ENCODE measurements at places on chromosomes 16 and 17. TPM values are rescaled to one million over a fixed set of nuclear protein-coding genes. Genes with fewer than 3 reads are reported as not detected.

Gene SPATA22
- polyA plus RNA-seq: not detected

Gene TBC1D3B
- not detected for polyA plus RNA-seq

Gene ORC6
- polyA plus RNA-seq: 3.4 TPM

Gene GSDMA
- 0.08 TPM for polyA plus RNA-seq

Gene HID1
- 52.7 TPM for polyA plus RNA-seq

Gene RPGRIP1L
- polyA plus RNA-seq: 1.1 TPM

Gene C17orf78
- polyA plus RNA-seq: not detected

Gene PABPN1L
- polyA plus RNA-seq: 0.15 TPM

Gene RNF222
- polyA plus RNA-seq: not detected

Gene ZNF232
- polyA plus RNA-seq: 7.0 TPM

Gene THOC6
- polyA plus RNA-seq: 32.8 TPM

DNA sequence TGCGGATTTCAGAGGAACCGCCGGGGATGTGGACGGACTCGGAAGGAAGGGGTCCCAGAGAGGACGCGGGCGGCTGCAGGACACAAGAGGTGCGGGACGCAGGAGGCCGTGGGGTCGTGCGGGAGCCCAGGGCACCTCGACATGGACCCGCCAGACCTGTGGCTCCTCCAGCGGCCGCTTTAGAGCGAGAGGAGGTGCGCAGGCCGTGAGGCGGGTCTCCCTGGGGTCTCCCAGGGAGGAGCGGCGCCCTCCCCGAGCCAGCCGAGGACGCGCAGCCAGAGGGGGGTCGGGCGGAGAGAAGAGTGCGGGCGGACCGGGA lies 6.8 kb upstream of the FLYWCH1 start:
- peaks cover 8% of the 10 kb centered on the region for H3K36me3 ChIP-seq
- H3K4me1 ChIP-seq: peaks cover 29% of the 10 kb centered on the region
- peak overlapping the region; percentile 78 for H3K4me3 ChIP-seq
- peak overlapping the region; percentile 96 for H3K27ac ChIP-seq

DNA sequence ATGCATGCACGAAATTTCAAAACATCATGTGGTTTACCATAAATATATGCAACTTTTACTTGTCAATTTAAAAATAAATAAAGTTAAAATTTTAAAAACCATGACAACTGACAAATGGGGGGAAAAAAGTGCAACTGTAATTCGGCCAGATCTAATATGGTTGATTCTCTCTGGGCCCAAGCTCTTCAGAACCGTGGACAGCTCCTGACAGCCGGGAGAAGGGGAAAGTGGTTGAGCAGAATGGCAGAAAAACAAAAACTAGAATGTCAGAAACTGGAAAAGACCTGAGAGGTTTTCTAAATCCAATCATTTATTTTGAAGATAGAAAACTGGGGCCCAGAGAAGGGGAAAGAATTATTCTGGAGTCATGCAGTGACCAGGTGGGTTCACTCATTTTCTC lies 126.6 kb downstream of the TMEM132E start:
- H3K36me3 ChIP-seq: no peaks in the 10 kb centered on the region
- no peak overlapping the region for H3K4me3 ChIP-seq
- no peak overlapping the region for H3K27ac ChIP-seq
- H3K27me3 ChIP-seq: no peaks in the 10 kb centered on the region
- H3K4me1 ChIP-seq: no peaks in the 10 kb centered on the region

GRCh38 chr17:4492721-4493561 lies 5.7 kb upstream of the SPNS2 start:
- H3K27me3 ChIP-seq: no peaks in the 10 kb centered on the region
- peaks cover 32% of the 10 kb centered on the region for H3K4me1 ChIP-seq
- H3K4me3 ChIP-seq: no peak overlapping the region
- peak overlapping the region; percentile 59 for H3K27ac ChIP-seq

GRCh38 chr17:8892338-8892690 lies 24.8 kb upstream of the PIK3R6 start:
- H3K4me1 ChIP-seq: peaks cover 11% of the 10 kb centered on the region
- H3K36me3 ChIP-seq: peaks cover 1% of the 10 kb centered on the region
- no peaks in the 10 kb centered on the region for H3K27me3 ChIP-seq
- H3K4me3 ChIP-seq: no peak overlapping the region
- no peak overlapping the region for H3K27ac ChIP-seq

DNA sequence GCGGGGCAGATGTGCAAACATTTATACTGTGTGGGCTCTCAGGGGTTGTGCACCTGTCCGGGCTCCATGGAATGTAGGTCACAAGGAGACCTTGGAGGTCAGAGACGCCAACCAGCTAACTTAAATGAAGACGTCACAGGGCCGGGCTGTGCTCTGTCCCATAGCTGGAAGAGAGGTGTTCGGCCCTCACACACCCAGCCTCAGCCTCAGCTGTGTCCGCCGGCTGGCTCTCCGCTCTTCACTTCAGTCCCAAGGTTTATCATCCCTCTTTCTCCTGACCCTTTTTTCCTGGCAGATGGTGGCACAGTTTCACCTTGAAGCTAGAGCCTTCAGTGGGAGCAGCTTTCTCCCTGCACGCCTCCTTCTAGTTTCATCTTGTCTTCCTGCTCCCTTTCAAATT lies 6.0 kb upstream of the RBFOX3 start:
- no peak overlapping the region for H3K4me3 ChIP-seq
- H3K4me1 ChIP-seq: no peaks in the 10 kb centered on the region
- no peak for DNase-seq
- no peaks in the 10 kb centered on the region for H3K36me3 ChIP-seq

DNA sequence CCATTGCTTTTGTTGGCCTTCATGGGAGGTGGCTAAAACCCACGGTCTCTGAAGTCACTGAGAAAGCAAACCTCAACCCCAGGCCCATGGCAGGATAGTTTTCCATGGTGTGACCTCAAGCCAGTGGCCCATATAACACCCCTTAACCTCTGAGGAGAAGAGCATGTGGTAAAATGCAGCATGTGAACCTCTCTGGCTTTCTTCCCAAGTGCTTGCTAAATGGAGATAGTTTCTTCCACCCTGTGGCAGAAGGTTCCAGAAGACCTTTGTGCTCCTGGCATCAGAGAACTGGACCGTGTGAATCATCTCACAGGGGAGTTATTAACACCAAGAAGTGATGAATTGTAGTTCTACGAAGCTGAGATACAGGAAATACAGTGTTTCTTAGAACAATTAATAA lies 47.3 kb downstream of the MYOCD start:
- H3K4me1 ChIP-seq: no peaks in the 10 kb centered on the region
- H3K27ac ChIP-seq: no peak overlapping the region
- H3K4me3 ChIP-seq: no peak overlapping the region
- H3K36me3 ChIP-seq: no peaks in the 10 kb centered on the region

DNA sequence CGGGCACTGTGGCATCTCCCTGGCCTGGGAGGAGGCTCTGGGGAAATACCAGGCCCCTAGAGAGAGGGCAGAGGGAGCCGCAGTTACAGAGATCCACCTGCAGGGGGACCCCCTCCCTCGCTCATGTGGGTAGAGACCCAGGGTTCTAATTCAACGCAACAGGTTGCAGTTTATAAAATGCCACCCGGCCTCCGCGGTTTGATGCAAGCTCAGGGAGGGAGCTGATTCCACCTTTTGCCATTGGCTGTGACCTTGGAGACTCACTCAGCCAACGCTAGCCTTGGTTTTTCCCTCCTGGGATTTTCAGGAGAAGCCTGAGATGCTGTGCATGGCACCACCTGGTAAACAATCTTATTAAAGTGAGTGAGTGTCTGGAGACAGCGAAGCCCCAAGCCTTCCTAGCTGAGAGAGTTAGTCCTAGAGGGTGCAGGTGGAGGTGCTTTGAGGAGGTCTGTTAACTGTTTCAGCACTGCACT lies 12.1 kb downstream of the TTLL6 start:
- no peak overlapping the region for H3K4me3 ChIP-seq
- no peaks in the 10 kb centered on the region for H3K36me3 ChIP-seq
- peak; percentile 79 for DNase-seq
- peaks cover 9% of the 10 kb centered on the region for H3K4me1 ChIP-seq
- peaks cover 2% of the 10 kb centered on the region for H3K27me3 ChIP-seq

DNA sequence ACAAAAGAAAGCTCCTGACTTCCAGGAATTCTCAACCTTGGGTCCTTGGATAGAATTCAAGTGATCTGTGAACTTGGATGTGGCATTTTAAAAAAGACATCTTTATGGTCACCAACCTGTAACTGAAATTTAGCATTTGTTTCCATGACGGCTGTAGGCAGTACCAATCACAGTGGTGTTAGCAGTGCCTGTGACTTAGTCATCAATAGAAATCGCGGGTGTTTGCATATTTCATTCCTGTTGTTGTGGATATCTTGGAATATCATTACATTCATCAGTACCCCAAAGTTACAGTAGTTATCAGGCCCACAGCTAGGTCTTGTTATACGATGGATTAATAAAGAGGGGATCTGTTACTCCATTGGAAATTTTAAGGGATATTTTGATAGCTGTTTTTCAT lies 81.6 kb downstream of the CMIP start:
- H3K4me1 ChIP-seq: peaks cover 20% of the 10 kb centered on the region
- DNase-seq: no peak
- no peaks in the 10 kb centered on the region for H3K36me3 ChIP-seq
- no peak overlapping the region for H3K4me3 ChIP-seq
- H3K27me3 ChIP-seq: no peaks in the 10 kb centered on the region

DNA sequence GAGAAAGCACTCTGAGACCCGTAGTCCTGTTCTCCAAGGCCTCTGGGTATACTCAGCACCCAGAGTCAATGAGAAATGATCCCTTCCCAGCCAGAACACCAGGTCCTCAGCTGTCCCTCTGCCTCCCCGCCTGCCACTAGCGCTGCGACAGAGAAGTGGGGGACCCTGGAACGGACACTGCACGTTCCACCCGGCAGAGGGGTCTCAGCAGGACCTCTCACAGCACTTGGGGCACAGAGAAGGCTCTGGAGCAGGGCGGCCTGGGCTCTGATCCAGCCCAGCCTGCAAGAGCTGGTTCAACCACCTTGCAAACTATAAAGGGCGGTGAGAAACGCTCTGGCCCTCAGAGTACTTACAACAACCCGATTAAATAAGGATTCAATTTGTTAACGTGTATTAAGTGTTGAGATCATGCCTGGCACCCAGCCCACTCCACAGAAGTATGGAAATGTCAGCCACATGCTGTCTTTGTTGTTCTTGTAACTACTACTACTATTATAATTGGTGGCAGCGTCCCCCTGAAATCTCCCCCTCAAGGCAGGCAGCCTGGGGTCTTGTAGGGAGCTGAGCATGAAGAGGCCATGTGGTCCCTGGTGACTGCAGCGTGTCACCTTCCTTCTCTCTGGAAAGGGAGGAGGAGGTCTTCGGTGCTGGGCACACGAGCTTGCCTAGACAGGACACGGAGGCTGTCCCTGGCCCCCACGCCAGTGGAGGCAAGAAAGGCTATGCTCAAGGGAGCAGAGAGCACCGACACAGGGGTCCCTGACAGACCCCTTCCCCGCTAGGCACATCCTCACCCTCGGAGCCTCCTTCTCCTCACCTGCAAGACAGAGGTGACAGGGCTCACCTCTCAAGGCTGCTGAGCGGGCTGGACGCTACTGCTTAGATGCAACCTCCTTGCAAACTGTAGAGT lies 2.4 kb downstream of the OSGIN1 start:
- peaks cover 46% of the 10 kb centered on the region for H3K4me1 ChIP-seq
- no peak for DNase-seq
- H3K27me3 ChIP-seq: no peaks in the 10 kb centered on the region
- H3K27ac ChIP-seq: no peak overlapping the region
- H3K36me3 ChIP-seq: peaks cover 20% of the 10 kb centered on the region

DNA sequence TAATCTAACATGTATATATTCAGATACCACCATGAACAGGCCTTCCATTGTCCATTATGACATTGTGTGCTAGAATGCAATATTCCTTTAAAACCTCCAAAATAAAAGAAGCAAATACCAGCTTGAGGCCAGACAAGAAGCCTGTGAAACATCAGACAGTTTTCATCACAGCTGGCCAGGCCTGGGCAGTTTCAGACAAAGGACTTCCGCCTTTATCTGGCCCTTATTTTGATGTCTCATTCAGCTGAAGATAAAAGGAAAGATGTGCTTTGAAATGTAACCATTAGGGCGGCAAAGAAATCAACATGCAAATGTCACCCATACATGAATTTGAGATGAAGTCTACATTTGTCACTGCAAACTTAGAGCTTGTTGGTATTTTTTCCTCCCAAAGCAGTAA lies 737.5 kb downstream of the KCNJ2 start:
- H3K27me3 ChIP-seq: no peaks in the 10 kb centered on the region
- H3K4me1 ChIP-seq: no peaks in the 10 kb centered on the region
- DNase-seq: no peak
- H3K36me3 ChIP-seq: no peaks in the 10 kb centered on the region

- H3K36me3 ChIP-seq: peaks cover 16% of the 10 kb centered on the region
- H3K4me3 ChIP-seq: no peak overlapping the region
- peak; percentile 60 for DNase-seq
- H3K27me3 ChIP-seq: no peaks in the 10 kb centered on the region
- H3K27ac ChIP-seq: peak overlapping the region; percentile 52
Observed at GRCh38 chr17:64077379-64077778, 52.6 kb downstream of the ERN1 start.

- no peak for DNase-seq
- H3K27me3 ChIP-seq: no peaks in the 10 kb centered on the region
- H3K27ac ChIP-seq: no peak overlapping the region
Observed at GRCh38 chr16:17067882-17068281, 402.9 kb downstream of the XYLT1 start.

GRCh38 chr16:69277413-69277812 lies 33.7 kb upstream of the VPS4A start:
- no peak overlapping the region for H3K27ac ChIP-seq
- peaks cover 27% of the 10 kb centered on the region for H3K4me1 ChIP-seq
- peaks cover 16% of the 10 kb centered on the region for H3K36me3 ChIP-seq
- H3K4me3 ChIP-seq: no peak overlapping the region

GRCh38 chr17:83115832-83116231 lies 36.4 kb downstream of the METRNL start:
- no peak overlapping the region for H3K27ac ChIP-seq
- H3K36me3 ChIP-seq: no peaks in the 10 kb centered on the region
- H3K27me3 ChIP-seq: no peaks in the 10 kb centered on the region
- H3K4me3 ChIP-seq: no peak overlapping the region
- no peaks in the 10 kb centered on the region for H3K4me1 ChIP-seq
- DNase-seq: no peak

DNA sequence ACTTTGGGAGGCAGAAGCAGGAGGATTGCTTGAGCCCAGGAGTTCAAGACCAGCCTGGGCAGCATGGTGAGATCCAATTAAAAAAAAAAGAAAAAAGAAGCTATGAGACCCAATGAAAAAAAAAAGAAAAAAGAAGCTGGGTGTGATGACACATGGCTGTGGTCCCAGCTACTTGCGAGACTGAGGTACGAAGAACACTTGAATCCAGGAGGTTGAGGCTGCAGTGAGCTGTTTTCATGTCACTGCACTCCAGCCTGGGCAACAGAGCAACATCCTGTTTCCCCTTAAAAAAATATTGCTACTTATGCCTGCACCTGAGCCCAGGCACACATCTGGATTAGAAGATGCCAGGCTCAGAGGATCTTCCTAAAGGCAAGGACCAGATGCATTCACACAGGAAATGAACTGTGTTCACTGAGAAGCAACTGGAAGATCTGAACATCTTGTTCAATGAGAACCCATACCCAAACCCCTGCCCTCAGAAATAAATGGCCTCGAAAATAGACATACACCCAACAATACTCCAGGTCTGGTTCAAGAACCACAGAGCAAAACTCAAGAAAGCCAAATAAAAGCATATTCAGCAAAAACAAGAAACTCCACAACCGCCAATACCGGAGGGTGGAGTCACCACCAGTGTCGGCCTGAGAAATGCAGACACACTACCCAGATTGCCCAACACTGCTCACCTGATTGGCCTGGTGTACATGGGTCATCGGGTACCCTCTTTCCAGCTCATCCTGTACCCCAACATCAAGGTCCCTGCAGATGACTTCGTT lies 4.4 kb downstream of the RNF135 start:
- peak; percentile 11 for DNase-seq
- H3K4me3 ChIP-seq: no peak overlapping the region
- H3K27ac ChIP-seq: no peak overlapping the region
- H3K36me3 ChIP-seq: peaks cover 8% of the 10 kb centered on the region
- no peaks in the 10 kb centered on the region for H3K27me3 ChIP-seq

- no peak overlapping the region for H3K27ac ChIP-seq
- H3K4me1 ChIP-seq: no peaks in the 10 kb centered on the region
- no peaks in the 10 kb centered on the region for H3K36me3 ChIP-seq
- DNase-seq: no peak
- no peaks in the 10 kb centered on the region for H3K27me3 ChIP-seq
Observed at GRCh38 chr16:76985392-76986045, 205.5 kb upstream of the MON1B start.
